ENCODE measurements at places on chromosomes 3 and 15.

DNA sequence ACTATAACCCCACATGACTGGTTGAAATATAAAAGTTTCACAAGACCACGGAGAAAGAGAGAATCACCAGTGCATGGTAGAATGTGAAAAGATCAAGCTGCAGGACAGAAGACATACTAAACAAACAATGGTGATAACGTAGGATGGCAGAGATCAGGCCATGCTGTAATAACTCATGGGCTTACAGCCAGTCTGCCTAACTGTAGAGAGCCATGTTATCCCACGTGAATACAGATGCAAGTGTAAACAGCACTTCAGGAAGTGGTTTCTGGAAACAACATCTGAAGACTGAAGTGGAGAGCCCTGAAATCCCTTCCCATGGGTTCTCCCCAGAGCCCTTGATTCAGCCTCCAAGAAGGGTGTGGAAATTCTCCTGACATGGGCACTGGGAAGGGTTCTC, 103.2 kb upstream of the SLCO2A1 start:
- DNase-seq: no peak

GRCh38 chr3:127320529-127321121, 32.8 kb upstream of the PRR20G start:
- no peak for DNase-seq

DNA sequence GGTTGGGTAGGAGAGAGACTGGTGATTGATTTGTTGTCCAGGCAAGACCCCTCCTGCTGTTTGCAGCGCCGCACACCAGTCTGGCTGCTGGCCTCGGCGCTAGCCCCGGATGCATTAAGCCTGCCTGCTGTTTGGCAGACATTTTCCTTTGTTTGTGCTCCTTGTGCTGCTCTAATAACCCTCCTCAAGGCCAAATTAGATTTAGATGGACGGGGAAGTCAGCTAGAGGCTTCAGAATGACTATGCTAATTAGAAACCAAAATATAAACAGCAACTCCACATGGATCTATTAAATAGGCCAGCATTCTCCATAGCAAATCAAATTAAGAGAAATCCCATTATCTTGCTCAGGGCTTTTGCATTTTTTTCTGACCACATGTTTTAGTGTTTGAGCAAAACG, 445.2 kb downstream of the SQOR start:
- DNase-seq: peak; percentile 74

- DNase-seq: no peak
These were observed 274.7 kb upstream of the CTNNB1 start for GRCh38 chr3:40924559-40925141.

DNA sequence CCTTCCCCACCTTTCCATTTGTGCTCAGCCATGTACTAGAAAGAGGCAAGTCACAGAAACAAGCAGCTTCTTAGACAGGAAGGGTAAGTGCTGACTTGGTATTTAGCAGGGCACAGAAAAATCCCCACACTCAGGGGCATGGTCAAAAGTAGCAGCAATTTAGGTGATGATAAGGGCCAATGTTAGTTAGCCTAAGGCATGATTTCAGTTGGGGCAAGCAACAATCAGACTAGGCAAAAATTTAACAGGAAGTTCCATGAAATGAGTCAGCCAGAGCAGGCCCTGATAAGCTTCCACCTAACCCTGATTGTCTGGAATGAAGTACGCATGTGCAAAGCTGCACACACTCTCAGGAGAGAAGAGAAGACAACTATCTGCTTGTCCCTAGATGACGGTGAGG, 423.4 kb upstream of the UBE2E2 start:
- DNase-seq: no peak

DNA sequence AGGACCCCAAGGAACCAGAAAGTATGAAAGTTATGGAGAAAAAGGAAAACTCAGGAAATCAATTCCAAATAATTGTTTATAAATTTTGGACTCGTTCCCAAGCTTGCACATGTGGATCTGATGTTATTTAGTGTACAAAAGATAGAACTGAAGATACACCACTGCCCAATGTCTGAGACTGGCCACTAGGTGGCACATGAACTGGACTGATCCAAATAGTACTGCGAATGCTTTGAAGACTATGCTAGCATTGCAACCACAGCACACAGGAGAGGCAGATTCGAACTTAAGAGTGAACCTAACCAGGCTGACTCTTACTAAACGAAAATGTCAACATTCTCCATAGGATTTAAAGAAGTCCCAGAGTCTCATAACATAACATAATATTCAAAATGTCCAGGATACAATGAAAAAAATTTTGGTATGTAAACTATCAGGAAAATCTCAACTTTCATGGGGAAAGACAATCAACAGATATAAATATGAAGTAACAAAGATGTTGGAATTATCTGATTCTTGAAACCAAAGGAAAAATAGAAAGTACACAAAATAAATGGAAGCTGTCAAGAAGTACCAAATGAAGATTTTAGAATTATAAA, 596.7 kb downstream of the FGF12 start:
- peak; percentile 49 for DNase-seq
